ENCODE measurements at places on chromosomes 2 and 18.

DNA sequence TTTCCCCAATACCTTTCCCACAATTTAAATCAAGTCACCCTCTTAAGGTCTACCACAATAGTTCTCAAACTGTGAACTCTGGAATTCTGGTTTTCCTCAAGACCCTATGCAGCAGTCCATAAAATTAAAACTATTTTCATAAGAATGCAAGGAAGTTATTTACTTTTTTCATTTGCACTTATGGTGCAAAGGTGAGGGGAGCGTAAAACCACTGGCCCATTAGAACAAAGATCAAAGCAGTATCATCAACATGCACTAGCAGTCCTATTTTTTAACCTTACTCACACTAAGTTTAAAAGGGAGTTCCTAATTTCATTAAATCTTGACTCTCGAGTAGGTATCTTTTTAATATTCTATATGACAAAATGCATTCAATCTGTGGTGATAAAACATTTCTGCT lies 85.3 kb downstream of the MEMO1 start:
- no peak for DNase-seq

- DNase-seq, result no peak
These were observed 249.0 kb downstream of the LPIN1 start for GRCh38 chr2:11995456-11995855.

DNA sequence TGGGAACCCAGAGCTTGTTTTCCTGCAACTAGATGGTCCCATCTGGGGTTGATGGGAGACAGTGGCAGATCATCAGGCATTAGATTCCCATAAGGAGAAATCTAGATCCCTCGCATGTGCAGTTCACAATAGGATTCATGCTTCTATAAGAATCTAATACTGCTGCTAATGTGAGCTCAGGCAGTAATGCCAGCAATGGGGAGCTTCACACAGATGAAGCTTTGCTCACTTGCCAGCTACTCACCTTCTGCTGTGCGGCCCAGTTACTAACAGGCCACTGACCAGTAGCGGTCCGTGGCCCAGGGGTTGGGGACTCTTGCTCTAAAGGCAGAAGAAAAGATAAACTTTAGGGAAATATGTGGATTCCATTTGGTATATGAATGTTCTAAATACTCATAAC lies 192.9 kb downstream of the AFF3 start:
- DNase-seq, result no peak

DNA sequence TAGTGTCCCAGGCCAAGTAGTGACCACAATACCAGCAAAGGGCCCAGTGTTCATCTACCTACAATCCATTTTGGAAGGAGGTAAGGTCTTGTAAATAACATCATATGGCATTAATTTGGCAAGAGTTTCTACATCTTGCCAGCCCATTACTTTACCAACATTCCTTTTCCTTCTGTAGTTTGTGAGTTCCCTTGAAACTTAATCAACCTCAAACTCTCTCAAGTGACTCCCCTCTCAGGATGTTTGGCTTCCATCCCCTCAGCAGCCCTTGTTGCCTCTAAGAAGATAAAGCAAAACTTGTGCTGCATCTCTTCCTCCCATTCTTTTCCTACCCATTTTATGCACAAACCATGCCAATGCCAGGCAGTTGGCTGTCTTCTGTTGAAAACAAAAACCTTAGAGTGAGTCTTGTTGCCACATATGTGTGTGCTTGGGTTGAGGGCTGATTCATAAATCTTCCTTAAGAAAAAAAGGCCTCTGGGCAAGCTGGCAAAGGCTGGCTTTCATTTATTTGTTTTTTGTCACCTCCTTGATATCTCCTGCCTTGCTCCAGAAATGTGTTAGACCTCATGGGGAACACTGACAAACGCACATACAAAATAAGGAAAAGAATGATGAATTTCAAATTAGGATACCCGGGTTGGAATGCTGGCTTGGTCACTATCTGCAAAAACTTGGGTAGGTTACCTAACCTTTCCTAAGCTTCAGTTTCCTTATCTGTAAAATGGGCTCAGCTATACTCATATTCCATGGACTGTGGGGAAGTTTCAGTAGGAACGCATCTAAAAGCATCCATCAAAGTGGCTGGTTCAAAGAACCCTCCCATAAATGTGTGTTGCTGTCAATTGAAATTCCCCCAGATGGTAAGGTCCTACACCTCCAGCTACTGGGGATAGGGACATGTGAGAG lies 29.4 kb upstream of the ST3GAL5 start:
- no peak for DNase-seq
